CD4-positive, alpha-beta T cell treated with Interleukin-2 at 100 ng/mL for 4 hours (primary cell): ENCODE measurements at places on chromosomes 7 and 10.

GRCh38 chr7:144768633-144769032 lies 67.2 kb downstream of the TPK1 start:
- DNase-seq, result no peak

GRCh38 chr7:105304040-105304895 lies 84.5 kb downstream of the SRPK2 start:
- peak; percentile 4 for DNase-seq

DNA sequence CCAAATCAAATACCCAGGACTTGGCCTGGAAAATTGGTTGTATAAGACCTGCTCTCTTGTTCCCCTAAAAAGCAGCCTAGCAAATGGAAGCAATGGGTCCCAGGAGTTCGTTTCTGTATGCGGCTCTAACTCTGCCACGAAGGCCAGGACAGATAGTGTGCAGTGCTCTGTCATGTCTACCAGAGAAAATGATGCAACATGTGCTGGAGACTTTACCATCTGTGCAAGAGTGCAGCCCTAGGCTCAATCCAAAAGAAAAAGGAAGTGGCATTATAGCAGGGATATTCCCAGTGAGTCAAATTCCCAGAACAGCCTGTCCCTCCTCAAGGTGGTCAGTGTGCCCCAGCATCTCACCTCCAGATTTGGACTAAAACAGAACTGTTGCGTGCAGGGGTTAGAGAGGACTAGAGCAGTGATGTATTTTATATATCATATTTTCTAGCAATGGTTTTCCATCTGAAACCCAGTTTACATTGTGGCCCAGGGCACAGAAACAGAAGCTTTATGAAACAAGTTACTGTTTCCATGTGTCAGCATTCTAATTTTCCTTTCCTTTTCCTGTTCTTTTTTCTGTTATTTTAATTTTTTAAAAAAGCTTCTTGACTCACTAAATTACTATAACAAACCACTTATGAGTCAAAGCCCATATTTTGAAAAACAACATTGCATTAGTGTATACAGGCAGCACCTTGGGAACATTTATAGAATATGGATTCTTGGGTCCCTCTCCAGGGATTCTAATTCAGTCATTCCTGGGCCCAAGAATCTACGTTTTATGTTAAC lies 311.2 kb downstream of the RNLS start:
- DNase-seq, result peak; percentile 5

DNA sequence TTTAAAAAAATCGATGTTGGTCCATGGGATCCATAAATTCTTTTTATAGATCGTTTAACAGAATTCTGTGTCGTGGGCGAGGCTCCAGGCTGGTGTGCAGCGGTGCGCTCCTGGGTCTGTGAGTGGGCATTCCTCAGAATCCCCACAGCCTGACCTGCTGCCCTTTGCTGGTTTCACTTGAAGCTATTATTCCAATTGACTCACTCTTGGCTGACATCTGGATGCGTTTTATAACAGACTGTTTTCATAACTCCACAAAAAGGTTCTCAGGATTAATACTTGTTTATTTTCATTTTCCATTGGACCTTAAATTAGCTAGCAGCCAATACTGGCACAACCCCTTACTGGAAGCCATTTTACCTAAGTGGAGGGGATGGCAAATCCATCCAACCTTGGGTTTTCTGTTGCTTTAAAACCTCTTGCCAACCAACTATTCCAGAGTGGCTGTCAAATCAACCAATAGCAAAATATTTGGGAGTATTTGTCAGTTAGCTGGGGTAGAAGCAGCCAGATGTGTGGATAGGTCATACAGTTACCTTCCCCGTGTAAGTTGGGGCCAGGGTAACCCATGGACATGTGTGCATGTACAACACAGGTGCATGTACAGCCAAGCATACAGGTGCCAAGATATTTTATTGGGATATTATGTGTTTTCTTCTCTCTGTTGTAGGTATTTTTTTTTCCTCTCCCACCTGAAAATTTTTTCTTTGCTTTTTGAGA lies 160.7 kb upstream of the ZNF32 start:
- DNase-seq, result no peak

- DNase-seq, result peak; percentile 67
These were observed 296.4 kb upstream of the MKLN1 start for GRCh38 chr7:131031099-131031868.

- no peak for DNase-seq
These were observed 433.9 kb downstream of the SORCS3 start for GRCh38 chr10:105075031-105075430.

- no peak for DNase-seq
These were observed 172.5 kb downstream of the ELFN1 start for GRCh38 chr7:1842321-1843221.

DNA sequence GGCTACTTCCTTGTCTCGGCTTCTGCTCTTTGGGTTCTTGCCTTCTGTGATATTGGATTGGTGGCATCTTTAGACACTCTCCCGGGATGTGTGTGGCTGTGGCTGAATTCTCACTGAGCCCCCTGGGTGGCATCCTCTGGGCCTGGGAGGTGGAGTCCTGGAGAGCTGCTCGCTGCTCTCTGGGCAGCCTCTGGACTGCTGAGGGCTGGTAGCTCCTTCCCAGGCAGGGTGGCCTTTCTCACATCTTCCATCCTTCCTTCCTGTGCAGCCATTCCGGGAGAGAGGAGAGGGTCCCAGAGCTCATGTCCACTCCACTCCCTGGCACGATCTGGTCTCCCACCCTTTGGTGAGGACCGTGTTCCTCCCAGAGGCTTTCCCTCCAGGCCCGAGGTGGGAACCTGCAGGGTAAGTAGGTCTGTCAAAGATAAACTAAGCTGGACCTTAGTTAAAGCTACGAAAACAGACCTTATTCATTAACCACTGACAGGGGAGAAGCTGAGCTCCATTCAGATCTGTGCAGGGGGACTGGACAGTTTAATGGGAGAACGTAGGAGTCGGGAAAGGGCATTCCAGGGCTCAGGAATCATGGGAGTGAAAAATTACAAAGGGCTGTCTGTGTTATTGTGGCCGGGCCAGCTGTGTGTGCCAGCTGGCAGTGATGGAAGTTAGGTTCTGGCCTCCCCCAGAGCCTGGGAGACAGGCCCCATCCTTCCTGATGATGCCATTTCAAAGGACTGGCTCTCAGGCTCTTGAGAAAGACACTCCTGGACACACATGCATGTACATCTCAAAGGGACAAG lies 8.7 kb downstream of the ATP6V0E2 start:
- no peak for DNase-seq

GRCh38 chr10:56383806-56384205 lies 22.7 kb upstream of the ZWINT start:
- DNase-seq, result no peak

GRCh38 chr7:28383975-28384374 lies 28.3 kb upstream of the CREB5 start:
- no peak for DNase-seq

GRCh38 chr10:3779158-3779741 lies 5.8 kb downstream of the KLF6 start:
- DNase-seq, result peak; percentile 39

DNA sequence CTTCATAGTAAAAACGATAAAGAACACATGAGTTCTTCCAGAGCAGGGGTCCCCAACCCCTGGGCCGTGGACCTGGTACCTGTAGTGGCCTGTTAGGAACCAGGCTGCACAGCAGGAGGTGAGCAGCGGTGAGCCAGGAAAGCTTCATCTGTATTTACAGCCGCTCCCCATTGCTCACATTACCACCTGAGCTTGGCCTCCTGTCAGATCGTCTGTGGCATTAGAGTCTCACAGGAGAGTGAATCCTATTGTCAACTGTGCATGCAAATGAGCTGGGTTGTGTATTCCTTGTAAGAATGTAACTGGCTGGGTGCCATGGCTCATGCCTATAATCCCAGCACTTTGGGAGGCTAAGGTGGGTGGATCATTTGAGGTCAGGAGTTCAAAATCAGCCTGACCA lies 229.5 kb downstream of the CNTNAP2 start:
- DNase-seq, result no peak

- DNase-seq, result no peak
These were observed 171.0 kb upstream of the NEBL start for GRCh38 chr10:21068026-21068656.

GRCh38 chr10:128645486-128645885 lies 519.3 kb upstream of the MKI67 start:
- DNase-seq, result no peak

- DNase-seq, result no peak
These were observed 442.5 kb downstream of the XPNPEP1 start for GRCh38 chr10:109480836-109481235.

GRCh38 chr10:56258378-56258777 lies 102.7 kb downstream of the ZWINT start:
- DNase-seq, result no peak

DNA sequence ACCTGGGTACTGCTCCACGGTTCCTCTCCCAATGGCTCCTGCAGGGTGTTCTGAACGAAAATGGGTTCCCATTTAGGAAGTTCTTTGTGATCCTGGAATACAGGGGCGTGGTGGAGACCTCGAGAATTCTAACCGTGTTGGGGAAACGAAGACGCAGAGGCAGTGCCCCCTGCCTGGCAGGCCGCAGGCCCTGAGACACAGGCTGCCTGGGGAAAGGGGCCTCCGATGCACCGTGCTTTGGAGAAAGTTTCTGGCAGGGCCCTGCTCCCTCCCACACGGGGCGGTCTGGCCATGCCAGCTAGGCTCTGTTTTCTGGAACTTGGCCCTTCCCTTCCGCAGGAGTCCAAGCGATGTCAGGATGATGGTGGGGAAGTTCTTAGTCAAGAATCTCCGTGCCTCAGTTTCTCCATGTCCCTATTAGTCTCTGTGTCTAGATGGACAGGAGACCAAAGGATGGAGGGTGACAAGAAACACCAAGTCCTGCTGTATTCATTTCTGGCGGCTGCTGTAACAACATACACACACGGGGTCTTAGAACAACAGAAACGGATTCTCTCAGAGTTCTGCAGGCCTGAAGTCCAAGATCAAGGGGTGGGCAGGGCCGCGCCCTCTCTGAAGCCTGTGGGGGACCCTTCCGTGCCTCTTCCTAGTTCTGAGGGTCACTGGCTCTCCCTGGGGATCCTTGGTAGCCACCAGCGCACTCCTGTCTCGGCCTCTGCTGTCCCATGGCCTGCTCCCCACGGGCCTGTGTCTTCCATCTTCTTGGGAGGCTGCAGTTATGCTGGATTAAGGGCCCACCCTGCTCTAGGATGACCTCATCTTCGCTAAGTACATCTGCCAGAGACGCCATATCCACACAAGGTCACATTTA lies 27.7 kb downstream of the PRKAG2 start:
- DNase-seq, result no peak

GRCh38 chr10:125008689-125009638 lies 67.0 kb downstream of the ZRANB1 start:
- DNase-seq, result no peak

DNA sequence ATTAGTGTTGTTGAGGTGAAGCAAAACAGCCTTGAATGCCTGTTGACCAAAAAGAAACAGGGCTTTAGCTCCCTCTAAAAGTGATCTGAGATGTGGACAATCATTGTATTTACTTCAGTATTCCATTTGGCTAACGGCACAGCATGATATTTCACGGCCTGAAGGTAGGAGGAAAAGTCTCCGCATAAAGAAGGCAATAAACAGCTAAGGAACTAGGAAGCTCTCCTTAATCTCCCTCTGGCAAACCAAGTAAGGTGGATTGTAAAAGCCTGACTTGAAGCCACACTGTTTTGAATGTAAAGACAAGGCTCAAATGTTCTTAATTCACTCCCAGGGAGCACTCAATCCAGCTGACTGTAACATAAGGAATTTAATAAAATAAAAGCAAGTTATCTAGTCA lies 160.0 kb upstream of the ZNF804B start:
- DNase-seq, result no peak

DNA sequence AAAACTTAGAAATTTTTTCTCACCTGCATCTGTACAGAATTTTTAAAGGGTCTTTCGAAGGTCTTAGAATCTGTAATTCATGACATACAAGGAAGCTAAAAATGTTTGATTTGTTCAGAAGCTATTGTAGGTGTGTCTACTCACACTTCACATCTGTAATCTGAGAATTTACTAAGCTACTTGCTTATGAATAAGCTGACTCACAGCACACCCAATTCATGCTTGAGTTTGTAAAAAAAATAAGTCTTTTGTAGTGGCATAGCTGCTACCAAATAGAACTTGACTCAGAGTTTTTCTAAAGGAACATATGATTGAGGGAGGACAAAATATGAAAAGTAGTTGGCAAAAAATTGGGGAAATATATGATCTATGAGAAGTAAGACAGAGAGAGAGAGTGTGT lies 12.7 kb upstream of the AGR2 start:
- no peak for DNase-seq

- no peak for DNase-seq
These were observed 55.0 kb downstream of the CTTNBP2 start for GRCh38 chr7:117818232-117818631.

DNA sequence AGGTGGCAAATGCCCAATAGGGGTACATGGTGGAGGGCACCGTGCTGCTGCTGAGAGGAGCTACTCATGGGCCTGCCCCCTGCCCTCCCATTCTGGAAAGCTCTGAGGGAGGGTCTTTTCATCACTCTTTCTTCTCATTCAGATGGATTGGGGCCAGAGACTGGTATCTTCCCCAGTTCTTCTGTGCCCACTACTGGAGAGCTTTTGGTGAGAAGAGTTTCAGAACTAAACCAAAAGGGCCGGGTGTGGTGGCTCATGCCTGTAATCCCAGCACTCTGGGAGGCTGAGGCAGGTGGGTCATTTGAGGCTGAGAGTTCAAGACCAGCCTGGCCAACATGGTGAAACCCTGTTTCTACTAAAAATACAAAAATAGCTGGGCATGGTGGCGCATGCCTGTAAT lies 12.5 kb downstream of the ADRA2A start:
- DNase-seq, result no peak

DNA sequence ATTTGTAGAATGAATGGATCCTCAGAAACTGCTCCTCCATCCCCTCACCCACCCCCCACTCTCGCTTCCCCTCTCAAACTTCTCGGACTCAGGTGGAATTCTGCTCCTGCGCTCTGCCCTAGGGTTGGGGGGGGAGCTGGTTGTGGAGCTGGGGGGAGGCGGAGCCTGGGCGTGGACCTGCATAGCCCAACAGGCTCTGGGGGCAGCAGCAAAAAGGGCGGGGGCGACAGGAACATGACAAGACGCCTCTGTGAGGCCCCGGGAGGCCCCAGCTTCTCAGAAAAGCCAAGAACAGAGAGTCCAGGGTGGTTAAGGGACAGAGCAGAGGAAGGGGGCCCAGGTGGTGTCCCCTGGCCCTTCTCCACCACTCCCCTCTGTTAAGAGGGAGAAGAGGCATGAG lies 3.5 kb downstream of the TSC22D4 start:
- no peak for DNase-seq

GRCh38 chr10:43267811-43268210 lies 946 bp upstream of the RASGEF1A start:
- no peak for DNase-seq
